HT1080 (cell line): ENCODE measurements at places on chromosomes 1 and 21. TPM values are rescaled to one million over a fixed set of nuclear protein-coding genes. Genes with fewer than 3 reads are reported as not detected.

GRCh38 chr1:223298701-223299100 lies 65.3 kb downstream of the SUSD4 start:
- DNase-seq: no peak

DNA sequence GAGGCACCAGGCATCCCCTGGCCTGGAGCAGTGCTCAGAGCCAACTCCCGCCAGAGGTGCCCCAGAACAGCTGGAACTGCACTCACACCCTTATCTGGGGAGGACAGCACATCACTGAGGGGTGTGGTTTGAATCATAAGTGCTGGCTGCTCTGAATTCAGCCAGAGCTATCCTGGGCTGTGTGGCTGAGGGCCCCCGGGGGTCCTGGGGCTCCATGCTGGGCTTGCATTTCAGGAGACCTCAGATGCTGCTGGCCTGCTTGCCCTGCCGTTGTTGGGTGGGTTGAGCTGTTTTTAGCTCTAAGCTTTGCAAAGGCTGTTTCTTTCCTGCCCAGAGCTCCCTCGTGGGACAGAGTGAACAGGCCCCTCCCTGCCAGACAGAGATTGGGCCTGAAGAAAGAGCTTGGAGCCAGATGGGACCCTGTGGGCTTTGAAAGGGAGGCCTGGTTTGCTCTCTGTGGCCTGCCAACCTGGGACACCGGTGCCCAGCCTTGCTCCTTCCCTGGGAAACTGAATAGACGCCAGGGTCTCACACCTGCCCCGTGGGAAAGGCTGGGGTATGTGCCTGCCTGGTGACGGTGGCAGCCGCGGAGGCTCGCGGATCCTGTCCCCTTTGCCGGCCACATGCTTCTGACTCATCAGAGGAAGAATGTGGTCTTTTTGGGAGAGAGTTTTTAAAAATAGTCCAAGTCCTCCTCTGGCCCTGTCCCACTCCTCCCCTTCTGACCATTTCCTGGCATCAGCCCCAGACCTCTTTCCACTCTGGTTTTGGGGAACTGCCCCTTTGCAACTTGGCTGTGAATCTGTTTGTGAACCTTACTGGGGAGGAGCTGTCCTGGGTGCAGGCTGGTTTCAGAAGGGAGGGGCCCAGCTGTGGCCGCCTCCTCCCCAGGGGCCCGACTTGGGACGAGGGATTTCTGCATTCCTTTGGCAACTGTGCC lies 30.0 kb downstream of the ARHGEF10L start:
- peak; percentile 90 for DNase-seq

DNA sequence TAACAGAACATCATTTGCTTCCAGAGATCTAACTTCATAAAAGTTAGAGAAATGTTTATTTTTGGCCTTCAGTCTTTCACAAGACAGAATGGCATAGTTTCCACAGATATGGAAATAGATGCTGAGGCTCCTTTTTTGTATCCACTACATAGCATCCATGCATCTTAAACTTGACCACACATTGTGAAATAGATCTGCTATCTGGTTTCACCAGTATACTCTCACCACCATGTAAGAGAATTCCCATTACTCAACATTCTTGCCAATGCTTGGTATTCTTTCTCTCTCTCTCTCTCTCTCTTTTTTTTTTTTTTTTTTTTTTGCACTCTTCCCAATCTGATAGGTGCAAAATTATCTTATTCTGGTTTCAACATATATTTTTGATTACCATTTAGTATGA lies 52.1 kb upstream of the PRMT6 start:
- DNase-seq: peak; percentile 1

DNA sequence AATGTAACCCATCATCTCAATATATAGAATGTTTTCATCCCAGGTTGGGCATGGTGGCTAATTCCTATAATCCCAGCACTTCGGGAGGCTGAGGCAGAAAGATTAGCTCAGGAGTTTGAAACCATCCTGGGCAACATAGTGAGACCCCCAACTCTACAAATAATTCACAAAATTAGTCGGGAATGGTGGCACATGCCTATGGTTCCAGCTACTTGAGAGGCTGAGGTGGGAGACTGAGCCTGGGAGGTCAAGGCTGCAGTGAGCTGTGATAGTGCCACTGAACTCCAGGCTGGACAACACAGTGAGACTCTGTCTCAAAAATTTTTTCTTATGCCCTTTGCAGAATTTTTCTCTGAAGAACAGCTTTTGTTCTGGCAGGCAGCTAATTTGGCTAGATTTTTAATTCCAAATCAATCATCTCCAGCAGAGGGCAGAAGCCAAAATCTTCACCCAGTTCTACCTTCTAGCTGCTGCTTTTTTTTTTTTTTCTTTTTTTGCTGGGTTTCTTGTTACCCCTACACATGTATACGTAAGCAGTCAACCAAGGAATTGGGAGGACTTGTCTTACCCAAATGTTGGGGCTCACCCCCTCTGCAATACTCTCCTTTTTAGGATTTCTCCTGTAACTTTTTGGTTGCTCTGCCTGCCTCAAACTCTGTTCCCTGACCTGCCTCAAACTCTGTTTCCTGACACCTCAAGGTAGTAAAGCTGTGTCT lies 2.7 kb upstream of the RAD54L start:
- peak; percentile 56 for DNase-seq

GRCh38 chr1:2523191-2523890 lies 3.1 kb downstream of the PANK4 start:
- no peak for DNase-seq

DNA sequence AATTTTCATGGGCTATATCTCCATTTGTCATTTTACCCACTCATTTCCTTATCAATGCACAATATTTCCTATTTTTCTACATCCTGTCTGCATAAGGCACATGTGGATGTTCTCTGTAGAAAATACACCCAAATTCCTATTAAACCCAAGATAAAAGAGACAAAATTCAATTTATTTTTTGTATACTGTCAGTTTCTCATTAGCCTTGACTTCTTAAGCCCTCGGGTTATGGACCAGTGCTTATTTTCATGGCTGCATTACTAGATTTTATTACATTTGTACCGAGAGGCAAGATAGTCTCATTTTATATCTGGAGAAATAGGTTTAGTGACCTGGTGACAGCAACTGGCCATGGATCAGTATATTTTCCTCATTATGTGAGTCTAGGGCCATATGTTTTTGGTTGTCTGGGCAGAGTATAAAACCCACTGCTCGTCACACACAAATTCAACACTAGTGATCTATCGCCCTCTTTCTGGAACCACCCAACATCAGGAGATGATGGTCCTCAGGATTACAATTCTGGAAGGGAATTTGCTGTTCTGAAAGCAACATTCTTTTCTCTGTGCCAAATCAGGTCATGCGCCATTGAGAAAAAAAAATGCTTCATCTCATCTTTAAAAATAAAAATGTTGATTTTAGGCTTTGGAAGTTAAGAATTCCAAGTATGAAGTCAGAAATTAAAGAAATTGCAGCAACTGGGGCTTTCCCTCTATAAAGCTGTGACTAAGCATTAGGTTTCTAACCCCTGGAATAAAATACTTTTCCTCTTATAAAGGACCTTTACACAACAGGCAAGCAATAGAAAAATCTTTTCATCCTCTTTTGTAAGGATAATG lies 81.4 kb downstream of the ASTN1 start:
- peak; percentile 29 for DNase-seq

- DNase-seq: no peak
Observed at GRCh38 chr1:113320272-113320671, 70.0 kb upstream of the MAGI3 start.

- DNase-seq: peak; percentile 83
Observed at GRCh38 chr1:206911064-206911663, 10.6 kb downstream of the FCMR start.

DNA sequence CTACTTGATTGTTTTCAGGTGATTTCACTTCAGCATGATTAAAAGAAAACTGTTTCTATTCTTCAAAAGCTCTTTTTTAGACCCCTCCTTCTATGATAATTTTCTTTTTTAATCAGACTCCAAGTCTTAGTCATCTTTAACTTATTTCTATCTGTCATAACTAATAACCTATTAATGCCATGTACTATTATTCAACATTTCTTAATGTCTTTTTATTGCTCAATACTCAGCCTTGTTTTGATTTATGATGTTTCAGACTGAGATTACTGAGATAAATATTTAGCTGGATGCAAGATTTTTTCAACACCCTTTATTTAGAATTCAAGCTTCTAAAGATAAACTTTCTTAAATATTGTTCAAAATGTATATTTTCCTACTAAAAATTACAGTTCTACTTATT lies 53.6 kb downstream of the ATP6V1G3 start:
- no peak for DNase-seq

DNA sequence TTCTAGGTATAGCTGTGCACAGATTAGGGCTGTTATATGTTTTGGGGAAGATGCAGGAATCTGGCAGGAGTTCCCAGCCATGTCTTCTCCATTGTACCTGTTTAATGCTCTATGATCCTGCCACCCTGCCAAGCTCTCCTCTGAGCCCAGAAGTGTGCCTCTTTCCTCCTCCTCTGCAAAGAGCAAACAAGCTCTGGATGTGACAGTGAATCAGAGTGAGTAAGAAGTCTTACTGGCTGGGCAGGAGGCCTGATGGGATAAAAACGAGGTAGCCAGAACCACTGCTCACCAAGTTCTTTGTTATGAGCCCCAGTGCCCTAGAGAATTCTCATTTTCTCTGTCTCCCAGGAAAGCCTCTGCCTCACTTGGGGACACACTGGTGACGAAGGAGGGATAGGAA lies 69.0 kb downstream of the BRINP2 start:
- no peak for DNase-seq

GRCh38 chr1:41365772-41366454 lies 4.7 kb downstream of the FOXO6 start:
- no peak for DNase-seq

- no peak for DNase-seq
Observed at GRCh38 chr21:38818325-38818723, 12.6 kb downstream of the ETS2 start.

DNA sequence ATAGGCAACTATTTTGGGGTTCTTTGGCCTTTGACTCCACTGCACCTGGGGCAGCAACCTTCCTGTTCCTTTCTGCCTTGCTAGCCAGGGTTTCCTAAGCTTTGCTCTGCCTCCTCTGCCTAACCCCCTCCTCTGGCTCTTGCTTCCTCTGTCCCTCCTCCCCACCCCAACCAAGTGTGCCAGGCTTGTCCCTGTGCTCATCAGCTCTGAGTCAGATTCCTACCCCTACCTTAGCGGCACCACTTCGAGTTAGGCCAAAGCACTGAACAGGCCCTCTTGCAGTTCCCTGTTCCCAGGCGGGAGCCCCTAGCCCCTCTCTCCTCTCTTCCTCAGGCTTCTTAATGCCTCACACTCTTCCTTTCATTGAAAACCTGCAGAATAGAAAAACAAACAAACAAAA lies 74.8 kb upstream of the HAO2 start:
- DNase-seq: no peak

- DNase-seq: no peak
Observed at GRCh38 chr1:11946647-11947046, 12.1 kb downstream of the PLOD1 start.

DNA sequence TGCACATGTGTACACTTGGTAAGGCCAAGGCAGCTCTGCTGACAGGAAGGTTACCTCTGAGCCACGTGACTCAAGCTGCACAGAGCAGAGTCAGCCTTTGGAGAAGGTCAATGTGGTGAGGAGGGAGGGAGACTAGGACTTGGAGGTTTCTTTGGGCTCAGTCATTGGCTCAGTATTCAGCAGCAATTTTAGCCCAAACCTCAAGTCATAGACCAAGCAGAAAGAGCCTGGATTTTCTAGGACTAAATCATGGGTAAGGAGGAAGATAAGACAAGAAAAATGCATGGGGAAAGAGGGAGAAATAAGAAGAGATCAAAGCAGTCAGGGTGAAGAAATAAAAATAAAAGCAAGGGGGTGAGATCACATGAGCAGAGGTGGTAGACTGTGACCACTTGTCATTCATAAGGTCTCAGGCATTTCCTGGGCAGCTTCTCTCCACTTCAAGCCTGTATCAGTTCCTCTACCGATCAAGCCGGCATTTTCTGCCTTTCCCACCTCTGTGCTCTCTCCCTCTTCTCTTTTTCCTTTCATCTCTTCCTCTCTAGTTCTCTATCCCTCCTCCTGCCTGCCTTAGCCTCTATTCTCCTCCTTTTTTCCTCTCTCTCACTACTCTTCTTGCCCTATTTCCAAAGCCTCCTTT lies 51.7 kb upstream of the DUSP10 start:
- DNase-seq: peak; percentile 48

DNA sequence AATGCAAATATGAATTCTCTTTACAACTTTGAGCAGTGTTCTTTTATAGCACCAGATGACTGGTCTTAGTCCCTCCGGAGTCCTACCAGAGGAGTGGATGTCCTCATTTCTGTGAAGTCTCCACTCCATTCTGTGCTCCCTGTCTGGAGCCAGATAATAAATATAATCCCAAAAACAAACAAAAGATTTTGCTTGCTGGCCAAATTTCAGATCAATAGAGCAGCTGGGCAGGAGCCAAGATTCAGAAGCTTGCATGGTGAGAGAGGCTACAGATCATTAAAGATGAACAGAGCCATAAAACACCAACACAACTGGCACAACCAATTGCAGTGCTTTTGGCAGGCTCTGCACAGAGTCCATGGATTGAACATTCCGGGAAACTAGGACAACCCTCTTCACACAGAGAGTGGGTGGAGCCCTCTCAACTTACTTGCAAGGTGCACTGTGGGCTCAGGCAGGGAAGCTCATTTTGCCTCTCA lies 231.5 kb upstream of the SNX7 start:
- no peak for DNase-seq

DNA sequence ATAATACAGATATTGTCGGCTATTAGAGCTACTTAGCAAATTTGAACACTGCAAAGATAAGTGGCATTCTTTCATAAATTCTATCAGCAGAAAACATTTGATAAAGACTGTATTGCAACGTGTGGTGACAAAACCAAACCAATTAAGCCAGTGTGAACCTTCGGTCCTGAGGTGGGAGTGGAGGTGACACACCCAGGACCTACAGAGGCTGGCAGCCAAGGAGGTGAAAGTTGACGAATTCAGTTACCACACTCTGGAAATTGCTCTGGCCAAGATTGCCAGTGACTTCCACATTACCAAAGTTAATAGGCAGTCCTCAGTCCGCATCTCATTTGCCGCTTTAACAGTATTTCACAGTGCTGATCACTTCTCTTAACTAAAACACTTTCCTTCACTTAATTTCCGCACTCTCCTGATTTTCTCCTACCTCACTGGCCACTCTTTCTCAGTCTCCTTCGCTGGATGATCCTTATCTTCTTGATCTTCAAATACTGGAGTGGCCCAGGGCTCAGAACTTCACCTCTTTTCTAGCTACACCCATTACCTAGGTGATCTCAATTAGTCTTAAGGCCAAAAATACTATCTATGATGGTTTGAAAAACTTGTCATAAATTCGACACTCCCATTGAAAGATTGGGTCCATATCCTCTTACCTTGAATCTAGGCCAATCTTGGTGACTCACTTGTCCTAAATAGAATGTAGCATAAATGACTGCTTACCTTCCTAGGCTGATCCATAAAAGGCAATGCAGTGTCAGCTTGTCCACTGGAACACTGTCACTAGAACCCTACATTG lies 5.1 kb upstream of the CDC42BPA start:
- no peak for DNase-seq

CFHR2 gene
- total RNA-seq: not detected in 2 replicates

CD247 gene
- 0.18 TPM in 1 of 2 replicates, not detected in the other for total RNA-seq

RBP7 gene
- total RNA-seq: not detected in 2 replicates

PTGFR gene
- 2.7 and 3.1 TPM in 2 replicates for total RNA-seq

DMRTA2 gene
- total RNA-seq: not detected in 2 replicates

PANK4 gene
- 22.5 and 27.5 TPM in 2 replicates for total RNA-seq

ATP1A4 gene
- not detected in 2 replicates for total RNA-seq

IQCC gene
- 3.0 and 3.5 TPM in 2 replicates for total RNA-seq
